ENCODE measurements at places on chromosomes 2 and 18.

GRCh38 chr18:58858591-58859468, 5.8 kb upstream of the ZNF532 start:
- DNase-seq, result no peak

- no peak for DNase-seq
Measured at GRCh38 chr2:229342376-229342775, 71.3 kb upstream of the PID1 start.

- no peak for DNase-seq
Measured at GRCh38 chr2:200681697-200682096, 95.9 kb downstream of the AOX1 start.

- no peak for DNase-seq
Measured at GRCh38 chr2:20429528-20429927, 17.3 kb upstream of the RHOB start.

DNA sequence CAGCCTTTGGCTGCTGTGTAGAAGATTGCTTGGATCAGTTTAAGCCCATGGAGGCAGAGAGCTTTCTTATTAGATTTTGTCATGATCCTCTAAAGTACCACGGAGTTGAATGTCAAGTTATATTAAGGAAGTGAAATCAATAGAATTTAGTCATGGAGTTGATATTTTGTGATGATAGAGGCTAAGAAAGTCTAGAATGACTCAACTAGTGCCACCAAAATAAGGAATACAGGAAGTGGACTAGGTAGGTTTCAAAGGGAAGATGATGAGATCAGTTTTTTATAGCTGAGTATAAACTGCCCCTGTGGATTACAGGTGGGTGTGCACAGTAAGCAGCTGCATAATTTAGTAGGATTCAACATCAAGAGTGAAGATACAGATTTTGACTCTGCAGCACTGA, 25.2 kb downstream of the FBXO36 start:
- no peak for DNase-seq

DNA sequence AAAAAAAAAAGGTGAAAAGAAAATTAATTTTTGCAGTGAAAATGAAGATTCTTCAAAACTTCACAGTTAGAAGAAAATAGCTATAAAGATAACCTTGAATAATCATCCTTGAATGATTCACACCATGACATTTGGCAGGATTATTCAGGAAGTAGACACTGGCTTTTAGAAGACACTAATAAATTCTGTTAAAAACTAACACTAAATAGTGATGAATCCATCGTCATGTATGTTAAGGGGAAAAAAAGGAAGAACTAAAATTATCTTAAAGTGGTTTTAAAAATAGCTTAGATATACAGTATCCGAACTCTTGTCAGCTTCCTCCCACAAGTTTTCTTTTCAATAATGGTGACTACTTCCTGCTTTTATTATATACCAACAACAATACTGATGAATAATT, 10.2 kb downstream of the USP37 start:
- no peak for DNase-seq

GRCh38 chr2:12441750-12442475, 274.8 kb upstream of the TRIB2 start:
- no peak for DNase-seq

DNA sequence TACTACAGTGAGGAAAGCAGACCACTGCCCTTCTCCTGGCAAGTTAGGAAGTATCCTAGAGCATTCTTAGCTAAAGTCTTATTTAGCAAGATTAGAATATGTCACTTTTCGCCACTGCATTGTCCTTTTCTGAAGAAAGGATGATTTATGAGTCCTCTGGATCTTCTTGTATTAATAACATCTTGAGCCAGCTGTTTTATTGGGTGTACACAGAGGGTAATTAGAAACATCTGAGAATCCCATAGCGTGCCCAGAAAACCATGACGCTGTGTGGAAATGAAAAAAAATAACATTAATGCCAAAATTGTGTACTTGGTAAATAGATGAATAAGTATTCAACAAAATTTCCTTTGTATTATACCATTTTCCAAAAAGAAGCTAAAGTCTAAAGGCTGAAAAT, 198.7 kb downstream of the LTBP1 start:
- no peak for DNase-seq

- DNase-seq, result no peak
Measured at GRCh38 chr2:98870516-98871158, 65.4 kb downstream of the CRACDL start.

DNA sequence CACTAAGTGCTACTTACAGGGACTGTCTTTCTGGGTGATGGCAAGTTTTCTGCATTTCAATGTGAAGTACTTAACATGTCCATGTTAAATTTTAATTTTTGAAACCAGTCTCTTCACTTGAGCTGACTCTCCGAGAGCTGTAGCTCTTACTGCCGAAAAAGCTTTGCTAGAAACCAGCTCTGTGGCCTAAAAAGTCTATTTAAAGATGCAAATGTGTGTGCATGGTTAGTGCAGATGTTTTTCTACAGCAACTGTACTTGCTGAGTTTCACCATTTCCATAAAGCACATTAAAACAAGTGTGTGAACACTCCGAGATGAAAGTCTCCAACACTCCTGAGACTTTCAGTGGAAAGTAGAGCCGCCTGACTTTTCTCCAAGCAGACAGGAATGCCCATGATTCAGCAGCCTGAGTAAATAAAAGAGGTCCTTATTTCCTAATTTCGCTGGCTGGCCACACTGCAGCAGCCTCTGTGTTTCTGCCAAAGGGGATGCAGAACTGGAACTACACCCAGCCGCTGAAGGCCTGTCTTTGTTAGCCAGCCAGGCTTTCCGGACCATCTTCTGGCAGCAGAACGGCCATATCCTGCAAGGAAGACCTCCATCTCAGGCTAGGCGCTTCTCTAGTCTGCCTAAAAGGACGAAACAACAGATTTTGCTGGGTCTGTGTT, 121.2 kb downstream of the ZNF521 start:
- no peak for DNase-seq

- no peak for DNase-seq
Measured at GRCh38 chr2:36147670-36148390, 207.7 kb upstream of the CRIM1 start.

DNA sequence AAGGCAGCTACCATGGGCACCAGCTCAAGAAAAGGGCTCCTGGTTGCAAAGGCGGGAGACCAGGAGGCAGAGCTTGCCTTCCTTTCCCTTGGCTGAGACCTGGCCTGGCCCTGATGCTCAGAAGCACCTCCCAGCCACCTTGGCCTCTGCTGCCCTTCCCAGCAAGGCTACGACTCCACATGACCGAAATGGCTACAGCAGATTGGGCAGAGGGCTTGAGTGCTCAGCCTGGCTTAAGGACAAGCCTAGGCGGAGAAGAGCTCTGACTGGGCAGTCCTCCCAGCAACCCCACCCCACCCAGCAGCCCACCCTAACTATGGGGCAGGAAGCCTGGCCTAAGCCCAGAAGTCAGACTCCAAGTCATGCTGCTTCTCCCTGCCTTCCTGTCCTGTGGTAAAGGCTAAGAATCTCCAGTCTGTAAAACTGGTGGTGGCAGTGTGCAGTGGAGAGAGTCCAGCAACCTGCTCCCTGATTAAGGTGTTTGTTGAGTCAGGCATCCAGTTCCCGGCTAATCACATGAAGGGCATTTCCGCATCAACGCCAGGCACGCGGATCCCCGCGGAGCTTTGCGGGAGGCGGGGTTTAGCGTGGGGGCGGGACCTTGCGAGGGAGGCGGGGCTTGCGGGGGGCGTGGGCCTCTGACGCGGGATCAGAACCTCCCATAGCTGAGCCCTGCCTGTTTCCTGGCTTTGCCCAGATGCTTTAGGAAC, 256.0 kb downstream of the BCL11A start:
- no peak for DNase-seq

DNA sequence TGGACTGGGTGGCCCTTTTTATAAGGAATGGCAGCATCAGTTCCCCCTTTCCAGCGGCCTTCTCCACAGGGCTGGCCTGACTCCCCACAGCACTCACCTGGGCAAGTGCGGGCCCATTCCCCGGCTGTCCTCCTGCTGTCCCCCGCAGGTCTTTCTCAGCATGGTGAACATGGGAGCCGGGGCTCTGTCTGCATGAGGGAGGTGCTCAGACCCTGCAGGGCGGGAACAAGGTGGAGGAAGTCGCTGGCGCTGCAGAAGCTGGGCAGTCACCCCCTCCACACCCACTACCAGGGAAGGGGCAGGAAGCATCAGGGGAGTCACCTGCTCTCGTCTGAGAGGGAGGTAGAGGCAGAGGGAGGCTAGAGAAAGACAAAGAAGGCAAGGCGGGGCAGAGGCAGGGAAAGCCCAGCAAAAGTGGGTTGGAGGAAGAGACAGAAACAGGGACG, 12.2 kb downstream of the HES6 start:
- DNase-seq, result no peak

- DNase-seq, result no peak
Measured at GRCh38 chr2:77016443-77017354, 505.5 kb downstream of the LRRTM4 start.

GRCh38 chr2:28624436-28624792, 127.2 kb upstream of the PPP1CB start:
- no peak for DNase-seq

DNA sequence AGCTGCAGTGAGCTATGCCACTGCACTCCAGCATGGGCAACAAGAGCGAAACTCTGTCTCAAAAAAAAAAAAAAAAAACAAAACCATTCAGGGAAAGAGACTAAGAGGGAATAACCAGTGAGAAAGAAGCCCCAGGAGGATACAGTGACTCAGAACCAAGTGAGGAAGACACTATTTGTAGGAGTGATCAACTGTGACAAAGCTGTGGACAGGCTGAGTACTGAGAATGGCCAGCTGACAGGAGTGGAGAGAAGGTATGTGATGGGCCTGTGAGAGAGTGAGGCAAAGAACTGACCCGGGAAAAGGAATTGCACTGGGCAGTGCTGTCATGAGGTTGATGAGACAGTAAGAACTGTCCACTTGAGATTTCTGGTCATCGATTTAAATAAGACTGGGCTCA, 6.7 kb upstream of the LCT start:
- no peak for DNase-seq

GRCh38 chr2:7966032-7966431, 715.8 kb upstream of the ID2 start:
- no peak for DNase-seq

GRCh38 chr18:61765097-61765496, 127.7 kb downstream of the RNF152 start:
- DNase-seq, result no peak

DNA sequence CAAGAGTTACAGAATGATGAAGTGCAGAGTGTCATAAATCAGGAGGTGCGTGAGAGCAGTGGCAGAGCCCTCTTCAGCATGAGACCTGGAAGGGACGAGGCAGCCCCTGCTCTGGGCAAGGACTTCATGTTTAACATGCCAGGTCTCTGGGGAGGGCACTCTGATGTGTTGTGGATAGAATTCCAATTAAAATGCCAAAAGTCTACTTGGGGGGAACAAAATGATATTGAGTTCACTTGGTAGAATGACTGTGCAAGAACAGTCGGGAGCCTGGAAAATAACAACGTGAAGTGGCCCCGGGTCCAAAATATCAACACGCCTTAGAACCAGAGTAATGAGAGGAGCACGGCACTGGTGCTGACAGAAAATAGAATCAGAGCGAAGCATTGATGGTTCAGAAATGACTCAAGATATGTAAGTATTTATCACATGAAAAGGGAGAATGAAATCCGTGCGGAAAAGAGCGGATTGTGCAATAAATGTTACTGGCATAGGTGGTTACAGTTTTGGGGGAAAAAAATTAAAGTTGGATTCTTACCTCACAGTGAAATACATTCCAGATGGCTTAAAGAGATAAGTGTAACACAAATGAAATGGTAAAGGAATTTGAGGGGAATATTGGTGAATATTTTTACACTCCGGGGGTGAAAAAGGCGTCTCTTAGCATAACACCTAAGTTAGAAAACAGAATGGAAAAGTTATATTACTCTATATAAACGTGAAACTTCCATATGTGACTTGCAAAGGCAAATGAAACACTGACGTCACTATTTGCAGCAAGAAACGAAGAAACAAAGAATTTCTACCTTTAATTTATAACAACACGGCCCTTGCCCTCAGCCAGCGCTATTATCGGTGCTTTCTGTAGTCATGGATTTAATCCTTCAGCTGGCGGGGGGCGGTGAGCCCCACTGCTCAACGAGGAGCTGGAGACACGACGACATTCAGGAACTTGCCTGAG, 159.4 kb upstream of the TWIST2 start:
- DNase-seq, result no peak

DNA sequence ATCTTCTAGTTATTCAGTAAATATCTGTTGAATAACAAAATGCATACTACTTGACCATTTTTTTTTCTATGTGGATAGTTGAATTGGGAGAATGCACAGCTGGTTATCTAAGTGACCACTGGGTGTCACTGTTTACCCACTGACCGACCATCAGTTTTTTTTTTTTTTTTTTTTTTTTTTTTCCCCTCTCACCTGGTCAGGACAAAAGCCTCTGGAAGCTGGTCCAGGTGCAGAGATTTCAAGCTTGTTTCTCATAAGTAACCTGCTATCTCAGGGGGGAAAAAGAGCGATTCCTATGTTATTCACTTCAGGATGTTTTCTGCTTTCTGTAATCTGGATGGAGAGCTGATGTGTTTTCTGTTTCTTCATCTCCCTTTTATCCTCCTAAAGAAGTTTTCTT, 256.0 kb downstream of the DCDC2C start:
- DNase-seq, result no peak

- no peak for DNase-seq
Measured at GRCh38 chr2:96256611-96257113, 9.1 kb downstream of the TMEM127 start.

DNA sequence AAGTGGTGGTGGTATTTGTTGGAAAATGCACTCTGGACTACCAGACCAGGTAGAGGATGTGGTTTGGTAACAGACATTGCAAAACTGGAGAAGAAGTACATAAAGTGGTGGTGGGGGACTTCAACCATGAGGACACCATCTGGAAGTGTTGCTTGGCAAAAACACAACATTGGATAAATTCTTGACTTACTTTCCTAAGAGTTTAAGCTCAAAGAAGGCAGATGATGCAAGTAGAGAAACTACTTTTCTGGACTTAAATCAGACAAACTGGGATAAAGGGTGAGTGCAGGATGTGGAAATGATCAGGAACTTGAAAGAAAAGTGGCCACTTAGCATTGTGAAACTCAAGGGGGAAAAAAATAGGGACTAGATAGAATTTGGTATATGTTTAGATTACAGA, 487.4 kb downstream of the ZEB2 start:
- no peak for DNase-seq

- no peak for DNase-seq
Measured at GRCh38 chr18:1995041-1995612, 576.2 kb downstream of the METTL4 start.

GRCh38 chr18:8987241-8987640, 115.3 kb upstream of the NDUFV2 start:
- no peak for DNase-seq

DNA sequence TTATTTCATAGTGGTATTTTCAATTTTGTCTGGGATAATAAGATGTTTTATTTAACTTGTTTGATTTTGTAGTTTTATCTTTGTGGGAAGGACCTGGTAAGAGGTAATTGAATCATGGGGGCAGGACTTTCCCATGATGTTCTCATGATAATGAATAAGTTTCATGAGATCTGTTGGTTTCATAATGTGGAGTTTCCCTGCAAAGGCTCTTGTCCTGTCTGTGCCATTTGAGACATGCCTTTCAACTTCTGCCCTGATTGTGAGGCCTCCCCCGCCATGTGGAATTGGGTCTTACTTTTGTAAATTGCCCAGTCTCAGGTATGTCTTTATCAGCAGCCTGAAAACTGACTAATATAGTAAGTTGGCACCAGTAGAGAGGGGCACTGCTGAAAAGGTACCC, 77.8 kb upstream of the ARHGAP15 start:
- no peak for DNase-seq

- DNase-seq, result no peak
Measured at GRCh38 chr2:233300401-233300800, 7.2 kb upstream of the SAG start.
